SJSA1 (cell line): ENCODE measurements at places on chromosomes 5 and 9.

DNA sequence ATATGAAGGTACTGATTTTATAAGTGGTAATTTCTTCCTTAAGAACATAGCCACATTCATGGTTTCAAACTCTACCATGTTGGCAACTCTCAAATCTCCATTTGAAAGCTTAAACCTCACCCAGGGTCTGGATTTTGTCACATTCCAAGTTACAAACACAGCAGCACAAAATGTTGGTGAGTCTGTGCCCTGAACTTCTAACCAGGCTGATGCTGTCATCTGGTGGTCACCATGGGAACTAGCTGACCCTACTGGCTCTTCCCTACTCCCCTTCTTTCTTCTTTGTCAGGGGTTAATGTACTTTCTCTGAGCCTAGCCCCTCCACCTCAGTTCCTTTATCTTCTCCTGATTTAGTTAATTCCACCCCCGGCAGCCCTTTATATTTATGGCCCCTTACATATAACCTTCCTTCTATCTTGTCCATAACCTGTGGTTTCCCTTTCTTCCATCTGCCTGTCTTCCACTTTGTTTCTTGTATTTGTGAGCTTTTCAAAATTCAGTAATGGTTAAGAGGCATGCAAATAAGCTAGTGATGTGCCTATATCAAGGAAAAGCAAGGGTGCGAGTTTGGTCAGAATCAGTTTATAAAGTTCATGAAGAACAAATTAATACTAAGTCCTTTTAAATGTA, 35.9 kb downstream of the TGFBR1 start:
- H3K27ac ChIP-seq = no peak overlapping the region
- no peak overlapping the region for H3K4me3 ChIP-seq
- no peaks in the 10 kb centered on the region for H3K27me3 ChIP-seq
- H3K4me1 ChIP-seq = no peaks in the 10 kb centered on the region
- peaks cover 53% of the 10 kb centered on the region for H3K36me3 ChIP-seq

GRCh38 chr5:127011961-127012644, 18.3 kb downstream of the MARCHF3 start:
- DNase-seq = no peak
- H3K27me3 ChIP-seq = no peaks in the 10 kb centered on the region
- H3K27ac ChIP-seq = no peak overlapping the region
- peaks cover 8% of the 10 kb centered on the region; the same call in 1 of the 2 replicates for H3K4me1 ChIP-seq
- no peak overlapping the region for H3K4me3 ChIP-seq

- DNase-seq = no peak
- H3K27me3 ChIP-seq = no peaks in the 10 kb centered on the region
- H3K4me3 ChIP-seq = no peak overlapping the region
- H3K27ac ChIP-seq = peak overlapping the region; percentile 24; the same call in 1 of the 2 replicates
- H3K4me1 ChIP-seq = peaks cover 66% of the 10 kb centered on the region
Observed at GRCh38 chr9:104906441-104907277, 21.3 kb downstream of the ABCA1 start.

GRCh38 chr5:179190851-179191505, 130.8 kb downstream of the ZNF354C start:
- DNase-seq = no peak
- no peaks in the 10 kb centered on the region for H3K27me3 ChIP-seq
- no peak overlapping the region for H3K27ac ChIP-seq
- H3K36me3 ChIP-seq = no peaks in the 10 kb centered on the region
- H3K4me3 ChIP-seq = no peak overlapping the region

GRCh38 chr9:35814841-35815543, at the start of gene HINT2:
Gene HINT2, minus strand, starts transcription at chr9:35815042. Its CDS starts 63 bp downstream, at chr9:35814979.
- H3K27ac ChIP-seq = peak within 1 kb of the TSS; percentile 48
- H3K4me3 ChIP-seq = peak within 1 kb of the TSS; percentile 78
- peaks cover 21% of the 10 kb centered on the region for H3K4me1 ChIP-seq
- DNase-seq = peak; percentile 89
- peaks cover 3% of the 10 kb centered on the region; the same call in 1 of the 2 replicates for H3K36me3 ChIP-seq
